ENCODE measurements at places on chromosomes 6 and 20.

DNA sequence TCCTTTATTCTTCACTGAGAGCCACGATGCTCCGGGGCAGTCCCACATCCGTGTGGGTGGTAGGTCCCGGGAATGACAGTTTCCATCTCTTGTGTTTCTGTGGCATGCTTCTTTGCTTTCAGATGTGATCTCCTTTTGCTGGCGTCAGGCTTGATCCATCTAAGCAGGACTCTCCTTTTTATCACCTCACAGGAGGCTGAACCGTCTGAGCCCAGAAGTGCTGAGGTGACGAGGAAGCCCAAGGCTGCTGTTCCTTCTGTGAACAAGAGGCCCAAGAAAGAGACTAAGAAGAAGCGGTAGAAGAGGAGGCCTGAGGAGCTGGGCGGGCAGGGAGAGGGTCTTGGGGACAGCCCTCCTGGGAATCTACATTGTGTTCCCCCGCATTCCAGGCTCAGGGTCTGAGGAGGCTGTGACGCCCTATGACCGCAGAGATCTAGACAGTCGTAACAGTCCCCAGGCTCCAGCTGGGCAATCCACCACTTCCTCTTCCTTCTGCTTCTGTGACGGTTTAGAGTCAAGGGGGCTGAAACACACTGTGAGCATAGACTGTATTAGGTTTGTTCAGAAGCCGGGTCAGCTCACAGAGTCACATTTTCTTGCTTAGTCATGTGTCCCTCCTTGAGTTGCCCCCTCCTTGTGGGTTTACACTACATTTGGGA, 26.8 kb downstream of the MANBAL start:
- no peak for DNase-seq

GRCh38 chr6:164731539-164731938, 577.9 kb downstream of the C6orf118 start:
- no peak for DNase-seq

DNA sequence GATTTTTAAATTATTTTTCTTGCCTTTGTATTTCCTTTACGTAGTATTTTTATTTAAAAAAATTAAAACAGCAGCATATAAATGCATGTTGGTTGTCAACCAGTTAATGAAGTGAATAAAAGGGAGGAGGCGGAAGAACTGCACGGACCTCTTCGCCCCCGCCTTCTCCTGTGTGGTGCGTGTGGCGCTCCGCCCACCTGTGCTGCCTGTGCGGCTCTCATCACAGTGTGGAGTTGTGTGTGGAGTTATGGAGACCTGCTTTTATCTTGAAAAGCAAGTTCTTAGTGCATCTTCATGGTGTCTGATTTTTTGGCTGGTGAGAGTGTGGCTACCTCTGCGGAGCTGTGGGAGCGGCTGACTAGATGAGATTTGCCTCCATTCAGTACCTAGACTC, 58.4 kb downstream of the PTPN1 start:
- DNase-seq = no peak

DNA sequence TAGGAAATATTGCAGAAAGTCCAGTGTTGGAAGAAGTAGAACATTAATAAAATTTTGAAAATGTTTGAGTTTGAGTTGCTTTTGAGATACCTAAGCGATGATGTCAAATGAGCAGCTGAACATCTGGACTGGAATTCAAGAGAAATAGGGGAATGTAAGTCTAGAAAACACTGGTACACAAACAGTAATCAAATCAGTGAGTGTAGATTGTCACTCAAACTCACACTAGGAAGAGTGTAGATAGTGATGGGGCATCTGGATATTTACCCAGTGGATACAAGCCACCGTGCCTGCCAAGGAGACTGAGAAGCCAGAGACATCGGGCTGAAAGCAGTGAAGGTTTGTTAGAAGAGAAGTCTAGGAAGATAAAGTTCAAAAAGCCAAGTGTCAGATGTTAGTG, 2.2 kb downstream of the HMGCLL1 start:
- no peak for DNase-seq

- DNase-seq = no peak
Observed at GRCh38 chr6:70717038-70717801, 49.5 kb downstream of the SMAP1 start.

- DNase-seq = no peak
Observed at GRCh38 chr6:161434350-161434749, 160.5 kb upstream of the AGPAT4 start.

- no peak for DNase-seq
Observed at GRCh38 chr20:2738331-2739041, 45.9 kb downstream of the EBF4 start.

GRCh38 chr20:57865266-57865665, 155.5 kb upstream of the PMEPA1 start:
- no peak for DNase-seq

GRCh38 chr20:14925300-14925699, 587.9 kb upstream of the FLRT3 start:
- DNase-seq = no peak

- DNase-seq = no peak
Observed at GRCh38 chr6:45979311-45979710, 36.3 kb downstream of the CLIC5 start.

DNA sequence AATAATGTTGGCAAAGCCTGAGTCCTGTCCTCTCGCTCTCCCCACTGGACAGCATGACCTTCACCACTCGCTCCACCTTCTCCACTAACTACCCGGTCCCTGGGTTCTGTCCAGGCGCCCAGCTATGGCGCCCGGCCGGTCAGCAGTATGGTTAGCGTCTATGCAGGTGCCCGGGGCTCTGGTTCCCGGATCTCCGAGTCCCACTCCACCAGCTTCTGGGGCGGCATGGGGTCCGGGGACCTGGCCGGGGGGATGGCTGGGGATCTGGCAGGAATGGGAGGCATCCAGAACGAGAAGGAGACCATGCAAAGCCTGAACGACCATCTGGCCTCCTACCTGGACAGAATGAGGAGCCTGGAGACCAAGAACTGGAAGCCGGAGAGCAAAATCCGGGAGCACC, 20.5 kb downstream of the RNF114 start:
- DNase-seq = no peak

- DNase-seq = no peak
Observed at GRCh38 chr6:56821005-56821432, 133.9 kb upstream of the BEND6 start.

DNA sequence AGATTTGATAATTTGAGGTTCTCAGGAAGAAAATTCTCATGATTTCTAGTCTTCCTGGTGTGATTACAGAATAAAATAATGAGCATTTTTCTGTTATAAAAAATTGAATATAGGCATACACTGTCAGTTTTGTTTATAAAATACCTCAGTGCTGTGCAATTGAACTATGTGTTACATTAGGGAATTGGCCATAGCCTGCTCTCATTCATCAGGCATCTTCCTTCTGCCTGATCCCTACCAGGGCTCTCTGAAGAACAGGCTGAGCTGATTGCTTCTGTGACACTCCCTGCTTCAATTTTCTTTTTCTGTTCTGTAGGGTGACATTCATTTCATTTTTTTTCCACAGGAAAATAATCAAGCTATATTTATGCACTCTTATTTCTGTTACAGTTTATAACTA, 162.8 kb downstream of the PHF3 start:
- DNase-seq = no peak

- no peak for DNase-seq
Observed at GRCh38 chr6:157158897-157159296, 164.4 kb downstream of the TMEM242 start.

DNA sequence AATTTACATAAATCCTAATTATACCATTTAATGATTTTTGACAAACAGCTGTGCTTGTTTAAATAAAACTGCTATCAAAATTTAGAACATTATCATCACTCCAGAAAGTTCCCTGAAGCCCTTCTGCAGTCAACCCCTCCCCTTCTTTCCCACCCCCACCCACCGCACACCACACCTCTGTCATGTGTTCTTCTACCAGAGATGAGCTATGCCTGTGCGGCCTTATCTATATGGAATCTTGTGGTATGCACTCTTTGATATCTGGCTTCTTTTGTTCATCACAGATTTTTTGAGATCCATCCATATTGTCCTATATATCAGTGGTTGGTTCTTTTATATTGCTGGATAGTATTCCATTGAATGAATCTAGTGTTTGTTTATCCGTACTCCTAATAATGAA, 7.2 kb downstream of the MYLIP start:
- DNase-seq = no peak

DNA sequence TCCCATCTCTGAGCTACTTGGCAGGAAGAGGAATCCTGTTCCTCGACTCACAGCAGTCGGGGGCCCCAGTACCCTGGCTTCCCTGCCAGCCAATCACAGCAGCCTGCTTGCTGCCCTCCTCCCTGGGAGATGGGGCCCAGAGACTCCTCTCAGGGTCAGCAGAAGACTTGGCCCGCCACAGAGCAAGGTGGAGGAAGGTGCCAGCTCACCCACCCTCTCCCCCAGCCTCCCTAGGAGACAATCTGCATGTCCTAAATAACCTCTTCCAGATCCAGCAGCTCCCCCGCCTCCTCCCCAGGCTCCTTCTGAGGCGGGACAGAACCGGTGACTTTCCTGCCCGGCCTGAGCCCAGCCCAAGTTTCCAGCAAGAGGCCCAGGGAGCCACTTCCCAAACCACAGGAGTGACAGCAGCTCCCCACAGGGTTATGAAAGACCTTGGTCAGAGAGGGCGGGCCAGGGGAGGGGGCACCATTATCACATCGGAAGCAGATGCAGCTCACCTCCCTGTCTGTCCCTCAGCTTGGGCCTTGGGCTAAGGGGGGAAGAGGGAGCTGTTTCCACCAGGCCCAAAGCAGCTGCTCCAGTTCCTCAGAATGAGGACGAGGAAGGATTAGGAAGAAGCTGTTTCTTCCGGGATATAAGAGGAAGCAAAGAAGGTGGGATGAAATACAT, 2.3 kb downstream of the CCND3 start:
- no peak for DNase-seq

DNA sequence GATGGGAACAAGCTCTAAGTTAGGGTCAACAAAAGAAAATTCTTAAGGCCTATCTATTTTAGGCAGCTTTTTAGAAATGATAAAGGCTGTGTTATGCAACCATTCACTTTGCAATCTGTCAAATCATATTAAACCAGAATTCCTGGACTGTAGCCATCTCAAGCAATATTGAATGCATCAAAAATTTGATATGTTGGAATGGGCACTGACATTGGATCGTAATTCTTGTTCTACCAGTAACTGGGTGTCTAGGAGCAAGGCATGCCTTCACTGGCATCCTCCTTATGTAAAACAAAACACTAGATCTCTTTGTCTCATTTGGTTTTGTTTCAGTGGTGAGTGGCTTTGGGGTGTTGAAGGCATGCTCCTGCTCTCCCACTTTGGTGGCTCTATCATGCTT, 145.6 kb downstream of the JARID2 start:
- DNase-seq = no peak

DNA sequence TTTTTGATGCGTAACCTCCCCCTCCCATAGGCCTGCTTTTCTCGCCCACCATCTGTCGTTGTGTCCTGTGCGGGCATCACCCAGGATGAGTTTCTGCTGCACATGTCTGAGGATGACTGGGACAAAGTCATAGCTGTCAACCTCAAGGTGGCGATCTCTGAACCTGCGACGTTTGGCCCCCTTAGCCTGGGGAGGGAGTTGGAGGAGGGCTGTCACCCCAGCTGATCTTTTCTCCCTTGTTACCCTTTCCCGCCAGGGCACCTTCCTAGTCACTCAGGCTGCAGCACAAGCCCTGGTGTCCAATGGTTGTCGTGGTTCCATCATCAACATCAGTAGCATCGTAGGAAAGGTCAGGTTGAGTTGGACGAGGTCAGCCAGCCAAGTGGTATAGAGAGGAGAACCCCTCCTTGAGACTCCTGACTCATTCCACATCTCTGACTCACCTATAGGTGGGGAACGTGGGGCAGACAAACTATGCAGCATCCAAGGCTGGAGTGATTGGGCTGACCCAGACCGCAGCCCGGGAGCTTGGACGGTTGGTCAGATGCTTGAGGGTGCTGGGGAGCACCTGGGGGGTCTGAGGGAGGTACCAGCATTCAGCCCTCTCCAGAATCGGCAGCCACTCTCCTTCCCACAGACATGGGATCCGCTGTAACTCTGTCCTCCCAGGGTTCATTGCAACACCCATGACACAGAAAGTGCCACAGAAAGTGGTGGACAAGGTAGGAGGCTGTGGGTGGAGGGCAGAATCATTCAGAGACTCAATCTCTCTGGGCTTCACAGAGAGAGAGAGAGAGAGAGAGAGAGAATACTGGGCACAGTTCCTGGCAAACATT, 954 bp downstream of the HSD17B8 start:
- no peak for DNase-seq

- DNase-seq = no peak
Observed at GRCh38 chr6:165484178-165484889, 174.9 kb upstream of the C6orf118 start.

DNA sequence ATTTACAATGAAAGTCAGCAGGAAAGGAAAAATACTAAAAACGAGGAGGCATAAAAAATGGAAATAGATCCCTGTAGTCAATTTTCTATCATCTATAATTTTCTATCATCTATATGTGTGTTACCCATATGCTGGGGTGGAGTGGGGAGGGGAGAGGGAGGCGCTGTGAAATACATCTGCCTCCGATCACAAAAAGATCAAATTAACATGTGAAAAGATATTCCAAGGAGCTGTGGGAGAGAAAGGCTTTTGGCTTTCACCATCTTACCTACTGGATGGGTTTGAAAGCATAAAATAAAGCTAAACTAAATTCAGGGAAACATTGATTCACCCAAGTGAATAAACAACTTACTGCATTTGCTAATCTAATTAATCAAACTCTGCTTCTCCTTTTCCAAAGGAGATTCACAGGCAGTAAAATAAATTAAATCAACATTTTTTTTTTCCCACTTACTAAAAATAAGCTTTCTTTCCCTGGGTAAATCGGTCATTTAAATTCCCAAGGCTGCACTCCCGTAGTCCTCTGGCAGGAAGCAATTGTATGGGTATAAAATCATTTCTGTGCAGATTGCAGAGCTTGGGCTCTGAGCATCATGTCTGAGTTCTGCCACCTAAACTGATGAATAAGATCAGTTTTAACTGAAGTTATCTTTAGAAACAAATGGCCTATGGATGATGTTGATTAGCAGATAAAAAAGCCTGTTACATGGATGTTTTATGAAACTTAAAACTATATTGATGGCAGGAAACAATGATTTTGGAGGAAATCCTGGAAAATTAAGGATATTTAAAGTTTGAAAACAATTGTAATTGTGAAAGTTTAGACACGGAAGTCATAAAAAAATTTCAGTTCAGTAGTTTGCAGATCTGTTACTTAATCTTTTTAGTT, 147.9 kb downstream of the SOX4 start:
- DNase-seq = no peak

GRCh38 chr6:134235937-134236751, 81.8 kb downstream of the SGK1 start:
- DNase-seq = no peak

- DNase-seq = no peak
Observed at GRCh38 chr6:134446896-134447295, 129.0 kb upstream of the SGK1 start.
